ENCODE measurements at places on chromosomes 5 and 9. TPM values are rescaled to one million over a fixed set of nuclear protein-coding genes. Genes with fewer than 3 reads are reported as not detected.

The LCN1 gene
- total RNA-seq: not detected

DNA sequence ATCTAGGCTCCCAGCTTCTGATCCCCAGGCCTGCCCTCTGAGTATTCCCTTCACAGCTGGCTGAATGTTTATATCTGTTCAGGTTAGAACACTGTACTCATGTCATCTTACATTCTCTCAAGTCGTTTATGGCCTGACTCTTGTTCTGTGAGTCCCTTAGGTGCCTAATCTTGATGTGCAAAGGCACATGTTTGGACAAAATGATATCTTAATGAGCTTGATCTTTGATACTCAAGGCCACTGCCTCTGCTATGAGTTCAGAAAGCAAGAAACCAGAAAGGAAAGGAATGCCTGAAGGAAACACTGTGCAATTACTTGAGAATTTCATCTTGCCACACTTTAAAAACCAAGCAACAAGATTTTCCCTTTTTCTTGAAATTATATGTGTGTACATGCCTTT is 391.8 kb upstream of the ZNF608 start:
- no peaks in the 10 kb centered on the region for H3K27me3 ChIP-seq
- H3K36me3 ChIP-seq: no peaks in the 10 kb centered on the region
- H3K4me3 ChIP-seq: no peak overlapping the region
- DNase-seq: no peak
- H3K27ac ChIP-seq: no peak overlapping the region

DNA sequence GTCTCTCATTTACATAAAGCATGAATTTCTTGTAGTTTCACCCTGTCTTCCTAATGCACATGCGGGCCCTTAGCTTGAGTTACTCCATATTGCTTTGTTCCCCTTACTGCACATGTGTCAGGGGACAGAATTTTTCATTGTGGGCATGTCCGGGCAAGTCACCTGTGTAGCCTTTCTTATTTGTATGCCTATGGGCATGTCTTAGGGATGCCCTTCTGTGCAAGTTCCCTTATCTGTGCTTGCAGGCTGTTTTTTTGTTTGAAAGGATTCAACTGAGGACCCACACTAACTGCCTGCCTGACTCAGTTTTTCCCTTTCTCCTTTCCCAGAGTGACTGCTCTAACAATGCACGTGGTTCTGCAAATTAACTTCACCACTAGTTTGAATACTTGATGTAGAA is 161.7 kb downstream of the YTHDC2 start:
- H3K4me3 ChIP-seq: no peak overlapping the region
- no peaks in the 10 kb centered on the region for H3K4me1 ChIP-seq
- no peaks in the 10 kb centered on the region for H3K36me3 ChIP-seq
- no peak overlapping the region for H3K27ac ChIP-seq
- no peak for DNase-seq
- no peaks in the 10 kb centered on the region for H3K27me3 ChIP-seq

DNA sequence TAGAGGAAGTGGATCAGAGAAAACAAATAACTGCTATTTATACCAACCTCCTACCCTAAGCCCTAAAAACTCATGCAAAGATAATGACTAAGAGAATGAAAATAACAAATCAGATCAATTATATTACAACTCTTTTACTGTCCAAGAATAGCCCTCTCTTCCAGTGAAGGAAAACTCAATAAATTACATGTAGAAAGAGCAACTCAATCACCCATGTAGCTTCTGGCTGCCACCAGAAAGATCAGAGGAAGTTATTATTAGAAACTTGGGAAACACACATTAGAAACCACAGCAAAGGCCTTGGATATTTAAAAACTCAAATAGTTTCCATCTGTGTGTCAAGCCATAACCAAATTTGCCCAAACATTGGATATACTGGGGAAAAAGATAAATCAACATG is 134.0 kb upstream of the TARS1 start:
- no peaks in the 10 kb centered on the region for H3K36me3 ChIP-seq
- no peak for DNase-seq
- H3K27me3 ChIP-seq: no peaks in the 10 kb centered on the region

DNA sequence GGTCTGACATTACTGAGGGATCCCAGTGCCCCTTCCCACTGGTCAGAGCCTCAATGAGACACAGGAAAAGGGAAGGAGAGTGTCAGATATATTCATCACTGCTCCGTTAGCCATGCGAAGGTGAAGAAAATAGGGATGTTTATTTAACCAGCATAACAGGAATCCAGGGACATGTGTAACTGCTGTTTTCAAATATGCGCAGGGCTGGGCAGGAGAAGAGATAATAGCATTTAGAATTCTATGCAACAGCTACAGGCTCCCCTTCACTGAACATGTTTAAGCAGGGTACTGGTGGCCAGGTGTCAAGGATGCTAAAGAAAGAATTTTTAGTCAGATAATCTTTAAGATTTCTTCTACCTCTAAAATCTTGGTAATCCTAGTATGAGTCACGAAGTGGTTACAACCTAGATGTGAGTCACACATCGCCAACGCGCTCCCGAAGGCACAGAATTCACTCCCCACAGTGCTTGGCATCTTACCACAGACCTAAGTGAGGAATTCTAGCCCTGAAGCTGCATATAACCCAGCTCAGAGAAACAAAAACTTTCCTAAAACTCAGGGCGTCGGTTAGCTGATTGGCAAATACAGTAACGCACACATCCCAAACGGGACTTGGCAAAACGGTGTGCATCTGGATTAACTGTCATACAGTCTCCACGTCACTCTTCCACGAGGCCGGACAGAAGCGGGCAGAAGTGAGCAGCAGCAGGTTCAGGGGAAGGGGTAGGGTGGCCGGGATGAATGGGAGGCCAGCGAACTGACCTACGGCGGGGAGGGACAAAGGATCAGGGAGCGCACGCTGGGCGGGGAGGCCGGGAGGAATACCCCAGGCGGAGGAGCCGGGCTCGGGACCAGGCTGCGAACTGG is 1.1 kb downstream of the CTNNAL1 start:
- H3K27ac ChIP-seq: peak overlapping the region; percentile 94
- peaks cover 49% of the 10 kb centered on the region for H3K4me1 ChIP-seq
- H3K4me3 ChIP-seq: peak overlapping the region; percentile 80
- no peaks in the 10 kb centered on the region for H3K36me3 ChIP-seq
- peak; percentile 85 for DNase-seq

DNA sequence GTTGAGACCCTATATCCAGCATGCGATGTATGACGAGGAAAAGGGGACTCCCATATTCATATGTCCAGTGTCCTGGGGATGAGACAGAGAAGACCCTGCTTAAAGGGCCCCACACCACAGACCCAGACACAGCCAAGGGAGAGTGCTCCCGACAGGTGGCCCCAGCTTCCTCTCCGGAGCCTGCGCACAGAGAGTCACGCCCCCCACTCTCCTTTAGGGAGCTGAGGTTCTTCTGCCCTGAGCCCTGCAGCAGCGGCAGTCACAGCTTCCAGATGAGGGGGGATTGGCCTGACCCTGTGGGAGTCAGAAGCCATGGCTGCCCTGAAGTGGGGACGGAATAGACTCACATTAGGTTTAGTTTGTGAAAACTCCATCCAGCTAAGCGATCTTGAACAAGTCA is 17.1 kb downstream of the BTNL3 start:
- H3K4me1 ChIP-seq: no peaks in the 10 kb centered on the region
- H3K27ac ChIP-seq: no peak overlapping the region
- no peak overlapping the region for H3K4me3 ChIP-seq
- no peaks in the 10 kb centered on the region for H3K36me3 ChIP-seq

GRCh38 chr9:37184905-37185867 is 64.8 kb downstream of the ZCCHC7 start:
- no peak overlapping the region for H3K4me3 ChIP-seq
- no peaks in the 10 kb centered on the region for H3K4me1 ChIP-seq
- no peak overlapping the region for H3K27ac ChIP-seq
- H3K27me3 ChIP-seq: no peaks in the 10 kb centered on the region

The CEP72 gene
- 1.0 TPM for total RNA-seq

GRCh38 chr5:33240558-33240957 is 200.2 kb upstream of the TARS1 start:
- no peak for DNase-seq
- H3K27me3 ChIP-seq: no peaks in the 10 kb centered on the region
- H3K36me3 ChIP-seq: no peaks in the 10 kb centered on the region
- no peak overlapping the region for H3K4me3 ChIP-seq
- no peak overlapping the region for H3K27ac ChIP-seq

DNA sequence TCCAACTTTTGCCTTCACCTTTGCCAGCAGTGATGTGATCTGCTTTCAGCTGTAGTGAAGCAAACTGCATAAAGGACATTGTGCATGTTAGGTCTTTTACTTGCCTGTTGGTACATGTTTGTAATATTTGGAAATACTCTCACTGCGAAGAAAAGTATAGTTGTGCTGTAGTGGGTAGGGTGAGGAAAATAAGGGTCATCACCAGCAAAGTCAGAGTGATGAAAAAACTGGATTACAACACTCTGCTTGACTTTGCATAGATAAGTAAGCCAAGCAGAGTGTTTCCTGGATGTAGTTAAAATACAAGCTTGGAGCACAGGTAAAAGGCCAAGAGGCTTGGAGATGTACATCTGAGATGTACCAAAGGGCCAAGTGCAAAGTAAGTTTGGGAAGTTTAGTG is 16.7 kb downstream of the TGFBR1 start:
- H3K36me3 ChIP-seq: no peaks in the 10 kb centered on the region
- H3K27ac ChIP-seq: no peak overlapping the region
- no peaks in the 10 kb centered on the region for H3K27me3 ChIP-seq
- no peak overlapping the region for H3K4me3 ChIP-seq
- no peaks in the 10 kb centered on the region for H3K4me1 ChIP-seq

GRCh38 chr9:136494012-136494411 is 11.2 kb upstream of the SEC16A start:
- DNase-seq: no peak
- H3K4me3 ChIP-seq: no peak overlapping the region
- H3K36me3 ChIP-seq: peaks cover 28% of the 10 kb centered on the region
- H3K4me1 ChIP-seq: no peaks in the 10 kb centered on the region
- H3K27ac ChIP-seq: no peak overlapping the region

The SVEP1 gene
- total RNA-seq: 20.0 TPM

DNA sequence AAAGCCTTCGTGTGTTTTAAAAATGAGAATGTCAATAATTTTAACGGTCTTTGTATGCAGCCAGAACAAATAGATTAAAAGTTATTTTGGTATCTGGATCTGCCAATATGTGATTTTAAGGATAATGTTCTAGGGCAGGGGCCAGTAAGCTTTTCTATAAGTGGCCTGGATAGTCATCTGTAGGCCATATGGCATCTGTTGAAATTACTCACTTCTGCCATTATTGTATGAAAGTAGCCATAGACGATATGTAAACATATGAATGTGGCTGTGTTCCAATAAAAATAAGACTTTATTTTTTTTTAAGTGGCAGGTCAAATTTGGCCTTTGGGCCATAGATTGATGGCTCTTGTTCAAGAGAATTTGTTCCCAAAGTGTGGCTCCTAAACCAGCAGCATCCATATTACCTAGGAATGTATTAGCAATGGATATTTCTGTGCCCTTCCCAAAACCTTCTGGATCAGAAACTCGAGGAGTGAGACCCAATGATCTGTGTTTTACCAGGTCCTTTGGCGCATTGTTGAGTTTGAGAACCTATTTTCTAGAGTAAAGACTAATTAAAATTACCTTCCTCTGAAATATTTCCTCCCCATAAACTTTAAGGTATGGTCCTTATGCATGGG is 55.9 kb downstream of the C6 start:
- no peaks in the 10 kb centered on the region for H3K27me3 ChIP-seq
- H3K4me3 ChIP-seq: no peak overlapping the region
- no peak for DNase-seq
- H3K4me1 ChIP-seq: no peaks in the 10 kb centered on the region
- H3K36me3 ChIP-seq: peaks cover 30% of the 10 kb centered on the region

The ITK gene
- 0.33 TPM for total RNA-seq

GRCh38 chr5:135714126-135714894 is 120.2 kb upstream of the SLC25A48 start:
- H3K27ac ChIP-seq: no peak overlapping the region
- H3K4me3 ChIP-seq: no peak overlapping the region
- no peak for DNase-seq
- H3K27me3 ChIP-seq: no peaks in the 10 kb centered on the region
- no peaks in the 10 kb centered on the region for H3K36me3 ChIP-seq

- no peak for DNase-seq
- H3K4me1 ChIP-seq: no peaks in the 10 kb centered on the region
- H3K36me3 ChIP-seq: no peaks in the 10 kb centered on the region
- H3K4me3 ChIP-seq: peak overlapping the region; percentile 66
Measured at GRCh38 chr5:160312960-160313727, 780 bp upstream of the CCNJL start.

DNA sequence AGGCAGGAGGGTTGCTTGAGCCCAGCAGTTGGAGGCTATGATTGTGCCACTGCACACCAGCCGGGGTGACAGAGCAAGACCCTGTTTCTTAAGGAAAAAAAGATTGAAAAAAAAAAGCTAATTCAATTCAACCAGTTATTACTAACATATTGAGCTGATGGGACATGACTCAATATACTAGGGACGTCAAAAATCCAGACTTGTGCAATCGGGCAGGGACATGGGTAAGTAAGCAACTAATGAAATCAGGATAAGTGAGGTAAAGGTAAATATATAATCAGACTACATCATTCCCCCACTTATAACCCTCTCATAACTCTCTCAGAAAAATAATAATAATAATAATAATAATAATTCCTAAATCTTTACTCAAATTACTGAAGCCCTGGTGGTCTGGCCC is 975 bp upstream of the HAVCR1 start:
- H3K4me3 ChIP-seq: no peak overlapping the region
- H3K27me3 ChIP-seq: no peaks in the 10 kb centered on the region
- H3K4me1 ChIP-seq: no peaks in the 10 kb centered on the region
- H3K27ac ChIP-seq: no peak overlapping the region
- no peaks in the 10 kb centered on the region for H3K36me3 ChIP-seq

DNA sequence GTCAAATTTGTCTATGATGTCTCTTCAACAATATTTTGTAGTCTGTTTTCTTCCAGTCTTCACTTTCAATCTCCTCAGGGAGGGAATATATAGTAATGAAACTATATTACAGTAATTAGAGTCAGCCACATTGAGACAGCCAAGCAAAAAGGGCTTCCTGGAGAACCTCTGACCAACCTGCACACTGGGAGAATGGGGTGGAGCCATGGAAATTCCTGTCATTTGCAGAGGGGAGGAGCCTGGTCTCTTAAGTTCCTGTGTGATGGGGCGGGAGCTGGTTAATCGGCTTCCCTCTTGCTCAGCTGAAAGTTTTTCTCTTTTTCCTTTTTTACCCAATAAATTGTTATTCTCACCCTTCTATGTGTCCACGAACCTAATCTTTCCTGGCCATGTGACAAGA is 1220.0 kb downstream of the PTPRD start:
- H3K27me3 ChIP-seq: no peaks in the 10 kb centered on the region
- H3K36me3 ChIP-seq: no peaks in the 10 kb centered on the region
- DNase-seq: no peak
- no peaks in the 10 kb centered on the region for H3K4me1 ChIP-seq

GRCh38 chr5:175796536-175797499 is 74.6 kb upstream of the CPLX2 start:
- H3K27me3 ChIP-seq: no peaks in the 10 kb centered on the region
- peak overlapping the region; percentile 20 for H3K4me3 ChIP-seq
- no peak for DNase-seq
- H3K27ac ChIP-seq: no peak overlapping the region
- H3K4me1 ChIP-seq: peaks cover 13% of the 10 kb centered on the region

The ACSL6 gene
- total RNA-seq: 0.71 TPM

Data from right atrium auricular region (tissue), 2 donors.